Epithelial cell of proximal tubule (primary cell): ENCODE measurements at places on chromosomes 2 and 18.

- no peak for DNase-seq
These were observed 27.1 kb downstream of the CREG2 start for GRCh38 chr2:101360232-101360631.

DNA sequence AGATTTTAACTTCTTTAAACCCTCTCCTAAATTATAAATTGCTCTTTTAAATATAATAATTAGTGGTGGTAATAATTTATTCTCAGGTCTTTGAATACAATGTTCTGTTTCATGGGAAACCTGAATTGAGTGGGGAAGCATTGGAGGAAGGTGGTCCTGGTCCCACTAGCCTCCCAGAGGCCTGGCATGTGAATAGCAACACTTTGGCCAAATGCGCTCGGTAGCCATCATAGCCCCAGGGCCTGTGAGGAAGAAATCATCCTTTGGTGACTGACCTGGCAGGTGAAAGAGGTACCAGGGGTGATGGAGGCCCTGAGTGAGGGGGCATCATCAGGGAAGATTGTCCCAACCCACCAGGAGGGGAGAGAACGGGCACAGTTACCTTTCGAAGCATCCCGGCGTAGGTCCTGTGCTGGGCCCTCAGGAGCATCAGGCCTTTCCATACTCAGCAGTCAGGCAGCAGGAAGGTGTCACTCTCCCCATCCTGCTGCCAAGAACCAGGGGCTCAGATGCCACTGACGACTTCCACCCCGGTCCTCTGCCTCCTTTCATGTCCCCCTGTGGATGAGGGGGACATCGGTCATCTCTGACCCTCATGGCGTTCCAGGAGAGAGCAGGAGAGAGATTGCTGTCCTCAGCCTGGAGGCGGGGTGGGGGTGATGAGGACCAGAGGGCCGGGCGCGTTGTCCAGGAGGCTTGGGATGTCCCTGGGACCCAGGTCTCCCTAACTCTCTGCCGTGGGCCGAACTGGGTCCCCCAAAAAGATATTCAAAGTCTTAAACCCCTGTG, 78.6 kb upstream of the HPCAL1 start:
- no peak for DNase-seq

DNA sequence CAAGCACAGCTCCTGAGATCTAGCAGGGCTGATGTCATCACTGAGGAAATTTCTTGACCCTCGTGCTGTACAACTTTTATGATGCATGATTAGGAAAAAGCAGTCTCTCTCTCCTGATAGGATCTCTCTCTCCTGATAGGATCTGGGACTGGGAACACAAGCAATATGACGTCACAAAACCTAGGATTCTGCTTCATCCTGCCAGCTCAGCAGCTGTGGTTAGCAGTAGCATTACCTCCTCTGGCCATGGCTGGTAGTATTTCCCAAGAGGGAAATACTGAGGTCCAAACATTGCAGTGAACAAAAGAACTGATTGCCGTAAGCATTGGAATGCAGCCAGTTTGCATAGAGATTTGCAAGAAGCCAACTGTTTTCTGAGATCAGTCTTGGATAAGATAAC, 521.2 kb upstream of the POU3F3 start:
- DNase-seq, result peak; percentile 37

GRCh38 chr2:85278361-85278760, 49.4 kb downstream of the TGOLN2 start:
- DNase-seq, result no peak

- no peak for DNase-seq
These were observed 716.4 kb downstream of the RNF144A start for GRCh38 chr2:7633566-7634153.

GRCh38 chr18:25042641-25043051, 309.3 kb downstream of the ZNF521 start:
- no peak for DNase-seq

- DNase-seq, result no peak
These were observed 1474.1 kb upstream of the SLC39A10 start for GRCh38 chr2:194182888-194183287.

DNA sequence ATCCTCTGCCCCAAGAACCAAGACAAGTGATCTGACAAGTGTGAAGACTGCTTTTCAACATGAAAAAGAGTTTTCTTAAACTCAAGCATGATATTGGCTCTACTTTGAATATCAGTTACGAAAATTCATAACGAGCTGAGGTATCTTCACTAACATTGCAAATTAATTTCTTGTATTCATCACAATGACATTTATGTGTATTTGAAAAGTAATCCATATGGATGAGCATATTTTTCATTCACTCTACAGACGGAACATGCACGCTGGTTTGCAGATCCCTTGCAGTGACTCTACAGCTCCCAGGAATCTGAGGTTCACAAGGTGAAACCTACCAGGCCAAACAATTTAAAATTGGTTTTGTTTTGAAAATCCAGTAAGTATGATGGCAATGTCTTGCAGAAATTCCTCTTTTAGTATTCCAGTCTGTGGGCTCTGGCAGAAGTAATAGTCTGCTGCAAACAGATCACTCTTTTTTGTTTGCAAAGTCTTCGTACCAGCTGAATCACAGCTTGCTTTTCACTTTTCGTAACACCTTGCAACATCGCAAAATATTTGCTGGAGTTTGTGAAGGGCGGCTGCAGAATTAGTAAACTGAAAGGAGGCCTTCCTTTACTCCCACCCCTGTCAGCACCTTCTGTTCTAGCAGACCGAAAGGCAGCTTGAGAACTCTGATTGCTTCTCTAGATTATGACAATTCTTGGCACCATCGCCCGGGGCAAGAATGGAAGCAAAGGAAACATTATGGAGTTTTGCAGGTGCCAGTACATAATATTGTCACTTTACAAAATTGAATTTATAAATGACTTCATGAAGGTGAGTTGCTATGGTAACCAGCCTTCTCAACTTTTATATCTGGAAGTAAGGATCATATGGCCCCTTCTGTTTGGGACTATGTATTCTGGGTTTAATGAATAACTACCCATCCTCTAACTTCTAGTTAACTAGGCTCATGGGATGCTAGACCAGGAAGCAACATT, 168.7 kb downstream of the TMEM247 start:
- DNase-seq, result no peak

DNA sequence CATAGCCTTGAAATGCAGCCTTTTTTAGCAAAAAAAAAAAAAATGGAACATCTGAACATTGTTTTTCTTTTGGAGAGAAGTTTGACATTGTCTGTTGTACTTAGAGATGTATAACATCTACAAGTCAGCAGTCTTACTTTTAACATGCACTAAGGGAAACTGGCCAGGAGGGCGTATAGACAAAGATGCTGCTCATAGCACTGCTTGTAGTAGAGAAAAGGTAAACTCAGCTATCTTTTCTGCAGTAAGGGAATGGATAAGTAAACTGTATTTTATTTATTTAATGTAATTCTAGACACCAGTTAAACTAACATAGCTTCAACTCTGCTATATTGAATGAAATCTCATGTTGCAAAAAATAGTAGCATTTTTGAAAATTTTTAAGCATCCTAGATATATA, 489.6 kb downstream of the PTPRM start:
- DNase-seq, result no peak

DNA sequence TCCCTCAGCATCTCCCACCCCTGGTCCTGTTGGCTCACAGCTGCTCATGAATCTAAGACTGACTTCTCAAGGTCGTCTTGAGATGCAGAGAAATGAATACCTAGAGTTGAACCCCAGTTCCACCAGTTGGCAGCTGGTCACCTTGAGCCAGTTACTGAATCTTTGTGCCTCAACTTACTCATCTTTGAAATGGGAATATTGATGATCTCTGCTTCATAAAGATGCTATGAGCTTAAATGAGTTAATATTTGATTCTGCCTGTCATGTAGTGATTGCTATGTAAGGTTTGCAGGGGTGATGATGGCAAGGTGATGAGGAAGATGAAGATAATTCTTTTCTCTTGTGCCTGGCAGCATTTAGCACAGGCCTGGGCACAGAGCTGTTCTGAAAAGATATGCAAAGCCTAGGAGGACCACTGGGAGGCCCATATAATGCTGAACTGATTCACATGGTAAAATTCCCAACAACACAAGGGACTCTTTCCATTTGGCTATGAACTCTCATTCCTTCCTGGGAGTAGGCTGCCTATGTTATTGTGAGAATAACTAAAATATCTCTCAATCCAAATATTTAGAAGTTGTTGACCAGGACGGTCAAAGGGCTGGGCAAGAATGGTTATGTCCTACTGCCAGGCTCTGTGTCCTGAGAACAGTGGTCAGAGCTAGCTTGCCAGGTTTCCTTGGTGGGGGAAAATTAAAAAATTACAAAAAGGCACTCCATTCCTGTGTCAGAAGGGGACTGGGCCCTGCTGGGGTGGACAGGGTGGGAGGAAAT, 70.9 kb downstream of the APOB start:
- no peak for DNase-seq

GRCh38 chr18:63312737-63313395, 6.7 kb downstream of the BCL2 start:
- DNase-seq, result no peak

DNA sequence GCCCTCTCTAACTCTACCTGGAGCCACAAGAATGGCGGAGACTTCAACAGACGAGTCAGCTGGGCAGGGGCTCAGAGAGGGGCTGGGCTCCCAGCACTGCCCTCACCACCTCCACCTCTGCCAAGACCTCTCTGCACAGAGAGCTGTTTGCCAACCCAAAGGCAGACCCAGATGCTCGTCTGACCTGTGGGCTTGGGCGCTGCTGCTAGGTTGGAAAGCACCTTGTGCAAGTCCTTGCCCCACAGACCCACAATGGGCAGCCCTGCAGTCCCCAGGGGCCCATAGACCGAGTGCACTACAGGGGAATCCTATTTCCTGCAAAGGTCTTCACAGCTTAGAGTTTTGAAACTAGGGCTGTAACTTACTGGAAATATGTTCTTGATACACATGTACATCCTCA, 13.3 kb downstream of the ACKR3 start:
- DNase-seq, result no peak

- DNase-seq, result no peak
These were observed 23.4 kb upstream of the REEP1 start for GRCh38 chr2:86360776-86361175.

DNA sequence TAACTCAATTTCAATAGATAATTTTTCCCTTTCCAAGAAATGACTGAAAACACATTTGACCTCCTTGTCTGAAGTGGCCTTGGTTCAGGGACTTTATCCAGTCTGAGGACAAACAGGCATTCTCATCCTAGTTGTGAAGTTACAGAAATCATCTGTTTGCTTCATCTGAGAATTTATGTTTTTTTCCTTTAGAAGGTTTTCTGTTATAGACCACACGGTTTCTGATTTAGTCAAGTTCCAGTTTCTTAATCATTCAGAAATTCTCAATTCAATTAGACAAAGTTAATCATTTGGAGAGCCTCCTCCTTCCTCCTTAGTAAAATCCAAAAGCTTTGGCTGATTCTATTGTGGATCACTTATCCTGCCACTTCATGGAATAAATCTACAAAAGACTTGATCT, 60.9 kb downstream of the ICOS start:
- no peak for DNase-seq

GRCh38 chr18:51811883-51812282, 528.1 kb upstream of the DCC start:
- no peak for DNase-seq

GRCh38 chr2:24115057-24115456, 8.1 kb downstream of the PFN4 start:
- DNase-seq, result no peak

GRCh38 chr2:148362144-148362796, 282.3 kb upstream of the EPC2 start:
- no peak for DNase-seq

DNA sequence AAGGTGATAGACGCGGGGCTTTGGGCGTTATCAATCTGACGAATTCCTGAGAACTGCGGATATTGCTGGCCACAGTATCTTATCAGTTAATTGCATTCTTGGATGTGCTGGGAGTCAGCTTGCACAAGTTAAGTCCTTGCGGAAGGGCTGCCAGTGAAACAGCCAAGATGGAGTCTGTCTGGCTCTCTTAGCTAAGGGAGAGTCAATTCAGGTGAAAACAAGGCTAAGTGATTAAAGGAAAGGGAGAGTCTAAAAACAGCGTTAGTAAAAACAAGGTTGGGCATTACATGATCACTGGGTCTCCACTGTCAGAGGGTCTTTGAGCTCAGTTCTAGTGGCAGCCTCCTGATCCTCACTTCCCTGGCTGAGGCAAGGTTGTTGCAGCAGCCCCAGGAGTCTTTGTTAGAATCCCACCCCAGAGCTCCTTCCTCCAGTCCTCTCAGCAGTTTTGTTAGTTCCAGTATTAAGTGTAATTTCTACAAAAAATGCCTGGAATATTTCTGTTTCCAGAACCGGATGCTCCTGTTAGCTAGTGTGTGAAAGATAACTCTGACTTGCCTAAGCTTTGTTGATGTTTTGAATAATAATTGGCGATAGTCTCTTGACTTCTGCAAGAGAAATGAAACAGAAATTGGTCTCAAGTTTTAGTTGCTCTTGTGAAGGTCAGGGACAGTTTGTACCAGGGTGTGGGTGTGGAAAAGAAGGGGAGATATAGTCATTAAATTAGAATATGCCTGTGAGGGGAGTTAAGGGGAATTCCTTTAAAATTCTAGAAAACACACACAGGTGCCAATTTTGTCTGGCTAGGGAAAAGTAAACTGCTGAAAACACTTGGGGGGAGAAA, 10.6 kb downstream of the CFLAR start:
- no peak for DNase-seq

- no peak for DNase-seq
These were observed 9.0 kb downstream of the DGUOK start for GRCh38 chr2:73935641-73936040.

- no peak for DNase-seq
These were observed 3.7 kb downstream of the NFATC1 start for GRCh38 chr18:79399275-79400081.

DNA sequence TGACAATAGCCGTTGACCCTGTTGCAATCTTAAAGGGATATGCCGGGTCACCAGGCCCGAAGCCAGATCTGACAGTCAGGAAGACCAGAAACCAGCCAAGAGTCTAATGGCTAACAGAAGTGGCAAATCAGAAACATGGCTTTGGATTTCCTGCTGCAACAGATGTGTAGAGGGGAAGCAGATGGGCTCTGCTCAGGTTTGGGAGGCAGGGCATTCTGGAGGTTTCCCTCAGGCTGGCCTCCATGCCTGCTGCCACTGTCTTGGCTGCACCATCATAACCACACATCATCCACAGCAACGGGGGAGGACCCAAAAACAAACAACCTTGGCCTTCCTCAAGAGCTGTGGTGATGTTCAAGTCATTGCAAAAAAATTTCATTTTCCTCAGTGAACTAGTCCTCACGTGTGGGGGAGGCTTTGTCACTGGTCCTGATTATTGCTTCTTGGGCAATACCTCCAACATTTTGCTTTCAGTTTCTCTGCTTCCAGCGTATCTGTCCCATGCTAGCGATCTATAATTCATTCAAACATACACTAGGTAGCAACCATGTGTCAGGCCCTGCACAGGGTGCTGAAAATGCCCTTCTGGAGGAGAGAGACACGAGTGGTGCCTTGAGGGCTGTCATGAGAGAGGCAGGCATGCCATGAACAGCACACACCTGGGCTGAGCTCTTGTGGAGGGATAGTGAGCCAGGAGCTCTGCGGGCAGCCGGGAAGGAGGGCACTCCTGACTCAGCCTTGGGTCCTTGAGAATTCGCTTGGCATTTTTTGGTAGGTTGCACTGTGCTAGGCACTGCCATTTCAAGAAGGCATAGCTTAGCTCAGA, 48.2 kb upstream of the LGALSL start:
- DNase-seq, result no peak

GRCh38 chr2:216535454-216535995, 36.9 kb downstream of the RPL37A start:
- DNase-seq, result no peak
